ENCODE measurements at places on chromosomes 1 and 21. TPM values are rescaled to one million over a fixed set of nuclear protein-coding genes. Genes with fewer than 3 reads are reported as not detected.

- no peak overlapping the region for H3K4me3 ChIP-seq
- H3K27me3 ChIP-seq: no peaks in the 10 kb centered on the region
- no peak overlapping the region for H3K27ac ChIP-seq
- H3K4me1 ChIP-seq: peaks cover 6% of the 10 kb centered on the region
Measured at GRCh38 chr1:167708940-167709389, 12.8 kb upstream of the MPZL1 start.

DNA sequence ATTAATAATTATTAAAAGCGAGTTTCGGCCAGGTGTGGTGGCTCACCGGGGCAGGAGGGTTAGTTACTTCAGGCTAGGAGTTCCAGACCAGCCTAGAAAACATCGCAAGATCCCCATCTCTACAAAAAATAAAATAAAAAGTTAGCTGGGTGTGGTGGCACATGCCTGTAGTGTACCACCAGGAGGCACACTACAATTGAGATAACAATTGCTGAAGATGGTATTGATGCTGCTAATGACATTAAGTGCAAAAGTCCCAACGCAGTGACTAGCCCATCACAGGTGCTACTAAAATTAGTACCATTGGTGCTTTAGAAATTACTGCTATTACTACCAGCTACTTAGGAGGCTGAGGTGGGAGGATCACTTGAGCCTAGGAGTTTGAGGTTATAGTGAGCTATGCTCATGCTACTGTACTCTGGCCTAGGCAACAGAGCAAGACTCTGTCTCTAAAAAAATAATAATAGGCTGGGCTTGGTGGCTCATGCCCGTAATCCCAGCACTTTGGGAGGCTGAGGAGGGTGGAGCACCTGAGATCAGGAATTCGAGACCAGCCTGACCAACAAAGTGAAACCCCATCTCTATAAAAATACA is 156.6 kb downstream of the GREM2 start:
- no peaks in the 10 kb centered on the region for H3K36me3 ChIP-seq

DNA sequence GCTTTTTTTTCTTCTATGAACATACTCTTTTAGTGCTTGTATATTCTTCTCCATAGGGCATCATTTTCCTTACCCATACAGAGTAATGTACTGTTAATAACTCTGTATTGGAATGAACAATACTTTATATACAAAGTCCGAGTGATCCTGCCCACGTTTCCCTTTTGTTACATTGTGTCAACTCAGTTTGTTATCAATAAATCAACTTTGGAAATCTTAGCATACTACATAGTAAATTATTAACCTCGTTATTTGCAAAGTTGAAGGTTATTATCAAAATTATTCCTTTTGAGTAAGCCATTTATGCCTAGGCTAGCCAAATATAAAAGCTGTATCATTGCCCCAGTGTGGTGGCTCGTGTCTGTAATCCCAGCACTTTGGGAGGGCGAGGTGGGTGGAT is 937.4 kb upstream of the TMPRSS15 start:
- no peaks in the 10 kb centered on the region for H3K27me3 ChIP-seq
- DNase-seq: no peak
- no peak overlapping the region for H3K27ac ChIP-seq

DNA sequence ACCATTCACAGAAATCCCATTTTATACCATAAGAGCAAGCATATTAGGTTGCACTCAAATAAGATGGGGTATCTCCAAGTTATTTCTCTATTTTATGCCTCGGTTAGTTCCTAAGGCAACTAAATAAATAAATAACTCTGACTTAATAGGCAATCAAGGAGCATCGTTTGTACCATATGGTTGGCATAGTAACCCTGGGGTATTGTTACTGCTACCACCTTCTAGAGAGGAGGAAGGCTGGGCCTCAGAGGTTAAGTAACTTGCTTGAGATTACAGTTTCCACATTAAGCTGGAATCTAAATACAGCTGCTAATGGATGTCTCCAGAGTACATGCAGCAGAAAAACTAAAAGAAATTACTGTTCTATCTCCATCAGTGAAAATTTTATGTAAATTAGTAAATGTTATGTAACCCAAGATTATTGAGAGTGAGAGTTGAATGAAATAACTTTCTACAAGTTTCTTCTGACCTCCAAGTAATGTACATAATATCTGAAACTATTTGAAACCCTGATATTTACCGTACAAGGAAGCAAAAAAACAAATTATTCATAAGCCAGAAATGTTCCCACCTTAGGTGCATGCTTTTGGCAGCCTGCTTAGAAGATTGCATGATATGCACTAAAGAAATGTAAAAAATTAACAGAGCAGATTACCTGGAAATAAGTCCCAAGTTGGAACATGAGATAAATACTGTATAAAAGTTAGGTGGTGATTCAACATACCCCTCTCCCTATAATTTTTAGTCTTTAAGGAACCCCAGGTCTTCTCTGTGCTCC is 127.0 kb downstream of the CRB1 start:
- no peaks in the 10 kb centered on the region for H3K27me3 ChIP-seq
- no peak for DNase-seq
- H3K4me1 ChIP-seq: no peaks in the 10 kb centered on the region
- no peak overlapping the region for H3K4me3 ChIP-seq

DNA sequence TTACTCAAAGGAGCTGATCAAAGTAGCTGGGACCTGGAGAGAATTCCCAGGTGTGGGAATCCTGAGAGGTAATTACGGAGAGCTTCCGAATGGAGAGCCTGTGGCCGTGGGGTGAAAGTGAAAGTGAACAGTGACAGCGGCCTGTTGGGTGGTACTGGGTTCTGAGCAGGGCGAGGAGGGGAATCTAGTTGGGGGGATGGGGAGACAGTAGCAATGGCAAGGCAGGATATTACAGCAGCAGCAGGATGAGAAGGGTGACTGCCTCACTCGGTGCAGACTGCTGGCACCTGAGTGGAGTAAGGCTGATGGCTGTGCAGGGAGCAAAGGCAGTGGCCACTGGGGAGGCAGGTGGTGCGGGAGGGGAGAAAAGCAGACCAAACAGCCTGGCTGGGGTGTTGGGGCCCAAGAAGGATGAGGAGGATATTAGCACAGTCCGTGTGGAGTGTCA is 70.3 kb upstream of the PRDX6 start:
- peaks cover 8% of the 10 kb centered on the region for H3K4me1 ChIP-seq
- DNase-seq: no peak
- no peak overlapping the region for H3K27ac ChIP-seq
- peak overlapping the region; percentile 29 for H3K4me3 ChIP-seq
- no peaks in the 10 kb centered on the region for H3K36me3 ChIP-seq
- no peaks in the 10 kb centered on the region for H3K27me3 ChIP-seq

DNA sequence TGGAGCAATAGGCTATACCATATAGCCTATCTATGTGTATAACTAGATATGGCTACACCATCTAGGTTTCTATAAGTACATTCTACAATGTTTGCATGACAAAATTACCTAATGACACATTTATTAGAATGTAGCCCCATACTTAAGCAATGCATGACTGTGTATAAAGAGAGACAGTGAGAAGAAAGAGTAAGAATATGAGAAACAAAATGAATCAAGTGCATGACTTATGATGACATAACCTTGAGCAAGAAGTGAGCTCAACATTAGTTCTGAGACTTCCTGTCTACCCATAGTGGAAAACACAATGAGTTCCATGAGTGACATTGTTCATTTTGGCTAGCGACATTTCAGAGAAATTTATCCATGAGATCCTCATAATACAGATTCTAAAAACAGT is 10.1 kb downstream of the SLC44A5 start:
- no peaks in the 10 kb centered on the region for H3K4me1 ChIP-seq
- no peaks in the 10 kb centered on the region for H3K36me3 ChIP-seq
- no peak overlapping the region for H3K4me3 ChIP-seq
- H3K27ac ChIP-seq: no peak overlapping the region
- no peak for DNase-seq

Gene GAS5
- 143 TPM for total RNA-seq

Gene TSPAN2
- 35.8 TPM for total RNA-seq

All from esophagus muscularis mucosa (tissue), 4 donors.